Skin of body (tissue), 3 donors: ENCODE measurements at places on chromosomes 6 and 20.

GRCh38 chr6:46011188-46012085, 4.2 kb downstream of the CLIC5 start:
- no peak for DNase-seq

DNA sequence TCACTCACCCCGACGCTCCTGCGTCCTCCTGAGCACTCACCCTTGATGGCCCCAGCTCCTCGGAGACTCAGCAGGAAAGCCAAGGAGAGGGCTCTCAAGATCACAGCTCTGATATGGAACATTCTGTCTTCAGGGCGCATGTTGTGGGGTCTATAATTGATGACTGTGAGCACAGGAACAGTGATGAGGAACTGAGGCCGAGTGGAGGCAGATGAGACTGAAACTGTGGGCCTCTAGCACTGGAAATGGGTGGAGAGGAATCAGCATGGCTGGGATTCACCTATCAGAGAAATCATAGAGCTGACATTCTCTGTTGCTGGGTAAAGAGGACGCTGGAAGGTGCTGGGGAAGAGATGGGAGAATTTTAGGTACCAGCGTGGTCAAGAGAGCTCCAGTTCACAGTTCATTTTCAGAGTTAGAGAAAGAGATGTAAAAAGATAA, at the start of gene HLA-DPA1:
TSS of gene HLA-DPA1 (minus strand) at position 219 of the 441 bp plus-strand sequence.
- DNase-seq, result no peak

DNA sequence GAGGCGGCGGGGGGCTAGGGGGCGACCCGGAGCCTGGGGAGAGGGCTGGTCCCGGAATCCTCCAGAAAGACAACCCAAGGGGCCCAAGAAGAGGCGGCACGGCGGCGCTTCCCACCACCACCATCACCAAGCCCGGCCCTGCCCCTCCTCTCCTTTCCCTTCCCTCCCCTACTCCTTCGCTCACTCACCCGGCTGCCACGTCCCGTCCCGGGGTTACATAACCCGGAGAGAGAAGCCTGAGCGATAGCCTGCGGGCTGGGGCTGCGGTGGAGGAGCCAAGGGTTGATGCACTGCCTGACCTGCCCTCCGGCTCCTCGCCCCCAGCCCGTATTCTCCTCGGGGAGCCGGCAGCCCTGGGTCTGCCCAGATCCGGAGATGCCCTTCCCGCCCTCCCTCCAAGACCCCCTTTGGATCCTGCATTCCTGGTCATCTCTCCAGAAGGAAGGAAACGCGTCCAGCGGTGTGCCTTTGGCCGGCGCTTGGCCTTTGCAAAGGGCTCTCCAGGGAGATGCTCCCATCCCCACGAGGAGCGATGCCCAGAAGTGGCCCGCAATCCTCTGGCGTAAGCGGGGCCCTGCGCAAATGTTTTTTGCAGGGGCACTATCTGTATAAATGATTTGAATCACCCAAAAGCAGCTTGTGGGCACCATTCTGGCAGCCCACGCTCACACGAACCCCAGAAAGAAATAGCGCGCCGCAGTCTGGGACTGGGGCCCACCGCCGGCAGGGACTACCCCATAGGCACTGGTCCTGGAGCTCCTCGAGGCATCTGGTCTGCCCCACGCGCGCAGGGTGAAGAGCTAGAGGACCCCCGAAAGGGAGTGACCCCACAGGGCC, 4.6 kb upstream of the CPXM1 start:
- DNase-seq, result no peak

DNA sequence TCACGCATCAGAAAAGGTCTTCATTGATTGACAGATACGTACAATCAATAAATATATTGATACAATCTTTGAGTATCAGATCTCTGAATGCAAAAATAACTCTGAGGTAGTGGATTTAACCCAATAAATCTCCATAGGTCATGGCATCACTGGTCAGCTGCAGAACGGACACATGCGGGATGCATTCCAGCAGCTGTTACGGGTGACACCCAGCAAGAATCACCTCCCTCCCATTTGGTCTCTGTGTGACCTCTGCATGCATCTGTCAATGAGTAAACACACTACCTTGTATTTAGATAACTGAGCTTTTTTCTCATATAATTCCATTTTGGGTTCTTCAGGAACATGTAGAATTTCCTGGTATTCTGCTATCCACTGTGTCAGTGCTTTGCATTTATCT, 285.4 kb downstream of the SYNE1 start:
- no peak for DNase-seq

DNA sequence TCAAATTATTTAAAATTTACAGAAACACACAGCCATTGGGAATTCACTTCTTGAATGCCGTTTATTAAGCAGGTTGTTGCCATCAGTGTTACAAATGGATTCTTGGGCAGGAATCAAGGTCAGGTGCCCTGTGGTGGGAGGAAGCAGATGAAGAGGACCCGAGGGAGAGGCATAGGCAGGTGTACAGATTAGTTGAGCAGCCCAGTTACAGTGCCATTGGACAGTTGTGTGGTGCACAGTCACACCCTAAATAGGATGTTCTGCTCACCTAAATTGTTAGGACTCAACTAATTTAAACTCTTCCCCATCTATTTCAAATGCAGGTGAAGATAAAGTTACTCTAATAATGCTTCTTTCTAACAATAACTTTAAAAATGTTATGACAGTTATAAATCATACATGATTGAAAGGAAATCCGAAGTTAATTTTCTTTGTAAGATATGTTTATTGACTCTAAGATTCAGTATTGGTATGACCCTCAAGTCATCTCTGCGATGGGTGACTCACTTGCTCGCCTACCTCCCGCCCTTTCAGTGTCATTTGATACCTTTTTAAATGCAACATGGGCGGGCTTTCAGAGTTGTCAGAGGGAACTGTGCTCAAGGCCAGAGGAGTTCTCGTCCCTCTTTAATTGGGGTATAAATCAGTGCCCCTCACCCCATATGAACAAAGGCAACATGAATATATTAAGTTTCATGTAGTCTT, 35.1 kb downstream of the DSE start:
- DNase-seq, result no peak

- no peak for DNase-seq
These were observed 577.7 kb downstream of the HAO1 start for GRCh38 chr20:7362601-7363000.

GRCh38 chr6:107587451-107587850, 97.5 kb downstream of the SOBP start:
- no peak for DNase-seq

DNA sequence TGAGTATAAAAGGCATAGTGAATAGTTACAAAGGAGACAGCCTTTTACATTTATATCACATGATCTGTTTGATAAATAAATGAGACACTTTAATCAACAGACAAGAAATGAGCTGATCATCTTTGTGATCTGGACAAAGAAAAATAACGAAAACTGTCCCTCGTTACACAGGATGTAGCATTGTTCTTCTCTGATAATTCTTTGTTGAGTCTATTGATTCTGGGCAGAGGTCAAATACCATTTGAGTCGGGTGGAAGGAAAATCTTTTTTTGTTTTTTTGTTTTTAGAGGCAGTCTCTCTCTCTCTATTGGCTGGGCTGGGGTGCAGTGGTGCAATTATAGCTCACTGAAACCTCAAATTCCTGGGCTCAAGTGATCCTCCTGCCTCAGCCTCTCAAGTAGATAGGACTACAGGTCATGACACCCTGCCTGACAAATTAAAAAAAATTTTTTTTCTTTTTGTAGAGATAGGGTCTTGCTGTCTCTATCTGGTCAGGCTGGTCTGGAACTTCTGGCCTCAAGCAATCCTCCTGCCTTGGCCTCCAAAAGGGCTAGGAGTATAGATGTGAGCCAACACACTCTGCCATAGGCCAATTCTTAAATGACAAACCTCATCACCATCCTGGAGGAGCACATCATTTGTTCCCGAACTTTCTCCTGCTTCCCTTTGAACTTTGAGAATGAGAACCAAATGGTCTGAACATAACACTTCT, 41.8 kb downstream of the CCDC170 start:
- no peak for DNase-seq

GRCh38 chr6:125759959-125760457, 10.6 kb downstream of the HEY2 start:
- DNase-seq, result no peak

- no peak for DNase-seq
These were observed 23.8 kb downstream of the TFAP2B start for GRCh38 chr6:50842446-50842845.

GRCh38 chr20:13250251-13250650, 29.2 kb downstream of the ISM1 start:
- no peak for DNase-seq

DNA sequence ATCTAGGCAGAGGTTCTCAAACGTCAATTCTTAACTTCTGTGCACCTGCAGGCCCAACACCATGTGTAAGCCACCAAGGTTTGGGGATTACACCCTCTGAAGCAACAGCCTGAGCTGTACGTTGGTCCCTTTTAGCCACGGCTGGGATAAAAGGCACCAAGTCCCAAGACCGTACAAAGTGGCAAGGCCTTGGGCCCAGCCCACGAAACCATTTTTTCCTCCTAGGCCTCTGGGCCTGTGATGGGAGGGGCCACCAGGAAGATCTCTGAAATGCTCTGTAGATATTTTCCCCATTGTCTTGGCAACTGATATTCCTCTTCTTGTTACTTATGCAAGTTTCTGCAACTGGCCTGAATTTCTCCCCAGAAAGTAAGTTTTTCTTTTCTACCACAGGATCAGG, 4.5 kb upstream of the FAM184A start:
- DNase-seq, result no peak

DNA sequence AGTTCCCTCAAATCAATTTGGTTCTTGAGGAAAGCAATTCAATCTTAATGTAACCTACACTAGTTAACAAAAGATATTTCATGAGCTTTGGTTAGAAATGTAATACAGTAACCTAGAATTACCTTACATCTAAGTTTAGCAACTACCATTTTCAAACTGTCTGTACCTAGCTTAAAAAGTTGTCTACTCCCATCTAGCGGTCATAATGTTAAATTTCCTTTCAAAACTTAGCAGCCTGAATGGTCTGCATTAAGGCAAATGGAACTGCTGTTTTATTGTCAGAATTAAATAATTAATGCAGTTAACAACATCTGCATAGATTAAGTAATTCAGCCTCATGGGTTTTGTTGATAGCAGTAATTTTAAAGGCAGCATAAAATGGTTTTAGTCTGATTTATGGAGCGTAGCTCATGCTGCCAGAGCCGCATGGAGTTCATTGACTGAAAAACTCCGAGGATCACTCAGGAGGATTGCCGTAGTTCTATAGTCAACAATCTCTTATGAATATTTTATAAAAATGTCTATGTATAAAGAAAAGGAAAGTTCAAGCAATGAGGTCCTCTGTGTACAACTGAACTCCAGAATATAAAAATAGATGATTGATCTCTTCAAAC, 485.4 kb upstream of the MANEA start:
- peak; percentile 43 for DNase-seq

- DNase-seq, result no peak
These were observed 129.2 kb downstream of the BCKDHB start for GRCh38 chr6:80235647-80236046.

DNA sequence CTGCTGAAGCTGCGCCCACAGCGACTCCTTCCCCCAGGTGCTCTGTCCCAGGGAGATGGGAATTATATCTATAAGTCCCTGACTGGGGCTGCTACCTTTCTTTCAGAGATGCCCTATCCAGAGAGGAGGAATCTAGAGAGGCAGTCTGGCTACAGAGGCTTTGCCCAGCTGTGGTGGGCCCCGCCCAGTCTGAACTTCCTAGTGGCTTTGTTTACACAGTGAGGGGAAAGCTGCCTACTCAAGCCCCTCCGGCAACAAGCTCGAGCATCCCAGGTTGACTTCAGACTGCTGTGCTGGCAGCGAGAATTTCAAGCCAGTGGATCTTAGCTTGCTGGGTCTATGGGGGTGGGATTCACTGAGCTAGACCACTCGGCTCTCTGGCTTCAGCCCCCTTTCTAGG, 152.5 kb upstream of the MAP3K7 start:
- DNase-seq, result no peak

DNA sequence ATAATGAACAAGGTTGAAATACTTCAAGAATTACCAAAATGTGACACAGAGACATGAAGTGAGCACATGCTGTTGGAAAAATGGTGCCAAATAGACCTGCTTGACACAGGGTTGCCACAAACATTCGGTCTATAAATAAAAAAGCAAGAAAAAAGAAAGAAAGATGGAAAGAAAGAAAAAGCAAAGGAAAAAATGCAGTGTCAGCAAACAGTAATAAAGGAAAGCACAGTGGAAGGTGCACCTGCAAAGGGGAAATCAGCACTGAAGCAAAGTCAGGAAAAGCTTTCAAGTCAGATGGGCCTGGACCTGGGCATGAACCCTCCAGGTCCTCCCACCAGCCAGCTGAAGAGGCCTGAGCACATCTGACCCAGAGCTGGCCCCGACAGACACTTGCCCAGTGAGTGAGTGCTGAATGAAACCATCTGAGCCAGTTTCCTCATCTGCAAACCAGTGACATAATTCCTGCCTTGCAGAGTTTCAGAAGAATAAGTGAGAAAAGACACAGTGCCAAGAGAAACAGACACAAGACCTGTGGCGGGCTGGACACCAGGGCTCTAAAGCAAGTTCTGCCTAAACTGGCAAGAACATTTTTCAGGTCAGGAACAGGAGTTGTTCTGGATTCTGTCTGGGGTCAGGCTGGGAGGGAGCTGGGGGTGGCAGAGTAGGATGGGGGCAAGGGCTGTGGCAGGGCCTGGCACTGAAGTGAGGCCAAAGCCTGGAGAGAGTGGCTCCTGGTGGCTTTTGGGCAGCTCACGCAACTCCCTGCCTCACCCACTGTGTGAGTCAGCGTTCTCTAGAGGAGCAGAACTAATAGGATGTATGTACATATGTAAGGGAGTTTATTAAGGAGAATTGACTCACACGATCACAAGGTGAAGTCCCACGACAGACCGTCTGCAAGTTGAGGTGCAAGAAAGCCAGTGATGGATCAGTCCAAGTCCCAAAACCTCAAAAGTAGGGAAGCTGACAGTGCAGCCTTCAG, 23.9 kb upstream of the MICB start:
- DNase-seq, result no peak

DNA sequence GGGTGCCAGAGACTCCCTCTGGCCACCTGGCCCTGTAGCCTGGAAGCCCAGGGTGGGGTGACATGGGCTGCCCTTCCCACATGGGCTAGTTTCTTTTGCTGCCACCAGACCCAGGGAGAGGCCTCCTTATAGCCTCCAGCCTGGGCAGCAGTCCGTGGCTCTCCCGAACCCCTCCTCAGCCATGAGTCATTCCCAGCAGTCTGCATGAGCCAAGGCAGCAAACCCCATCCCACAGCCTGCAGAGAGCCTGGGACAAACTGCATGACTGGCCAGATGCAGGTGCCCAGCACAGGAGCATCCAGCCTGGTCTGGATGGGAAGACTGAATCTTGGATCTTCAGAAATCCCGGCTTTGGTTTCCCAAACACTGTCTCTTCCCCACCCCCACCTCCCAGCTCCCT, 75.7 kb downstream of the MRPL14 start:
- DNase-seq, result no peak
